Suppressor macrophage treated with lipopolysaccharide for 4 hours (primary cell): ENCODE measurements at places on chromosomes 2 and 18.

GRCh38 chr2:15042801-15043217 lies 410.3 kb downstream of the LRATD1 start:
- no peak for DNase-seq

DNA sequence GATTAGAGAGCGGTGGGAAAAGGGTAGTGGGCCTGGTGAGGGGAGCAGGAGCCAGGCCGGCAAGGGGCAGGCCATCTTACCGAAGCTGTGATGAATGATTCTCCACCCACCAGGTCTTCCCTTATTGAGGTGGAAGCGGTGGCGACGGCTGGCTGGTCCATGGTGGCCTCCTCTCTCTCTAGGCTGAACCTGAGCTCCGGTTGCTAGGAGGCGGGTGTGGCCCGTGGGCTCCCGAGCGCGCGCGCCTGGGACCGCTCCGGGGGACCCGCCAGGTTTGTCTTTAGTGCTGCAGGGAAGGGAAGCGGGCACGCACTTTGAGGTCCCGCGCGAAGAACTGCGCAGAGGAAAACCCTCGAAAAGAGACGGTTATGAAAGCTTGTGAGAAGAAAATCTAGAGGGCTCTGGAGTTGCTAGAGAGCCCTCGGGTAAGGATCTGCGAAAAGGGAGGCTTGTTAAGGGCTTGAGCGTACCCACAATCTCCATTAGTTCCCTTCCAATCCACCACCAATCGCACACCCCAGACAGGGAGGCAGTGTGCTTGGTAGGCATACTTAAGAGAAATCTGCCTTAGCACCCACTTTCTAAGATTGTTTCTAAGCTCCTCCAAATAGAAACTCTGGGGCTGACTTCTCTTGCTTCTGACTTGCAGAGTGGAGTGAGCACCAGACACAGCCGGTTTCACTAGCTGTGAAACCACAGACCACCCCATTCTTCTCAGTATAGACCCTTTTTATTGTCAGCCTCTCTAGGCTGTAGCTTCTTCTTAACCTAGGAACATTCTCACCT lies at the start of gene STPG4:
STPG4 (minus strand) TSS at position 218 of the 786 bp plus-strand sequence; CDS start at position 161, 57 bp downstream.
- no peak for DNase-seq

DNA sequence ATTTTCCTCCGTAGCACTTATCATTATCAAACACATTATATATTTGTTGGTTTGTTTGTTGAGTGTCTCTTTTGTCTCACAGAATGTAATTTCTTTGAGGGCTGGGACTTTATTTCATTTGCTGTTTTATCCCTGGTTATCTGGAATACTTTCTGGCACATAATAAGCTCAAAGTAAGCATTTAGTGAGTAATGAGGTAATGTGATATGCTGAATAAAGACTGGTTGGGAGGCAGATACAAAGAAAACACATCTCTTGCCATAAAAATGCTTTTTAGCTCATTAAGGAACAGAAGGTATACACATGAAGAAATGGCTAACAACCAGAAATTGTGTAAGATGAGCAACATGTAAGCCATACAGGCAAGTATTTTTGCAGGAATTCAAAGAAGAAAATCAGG lies 1411.8 kb downstream of the LRP1B start:
- no peak for DNase-seq

DNA sequence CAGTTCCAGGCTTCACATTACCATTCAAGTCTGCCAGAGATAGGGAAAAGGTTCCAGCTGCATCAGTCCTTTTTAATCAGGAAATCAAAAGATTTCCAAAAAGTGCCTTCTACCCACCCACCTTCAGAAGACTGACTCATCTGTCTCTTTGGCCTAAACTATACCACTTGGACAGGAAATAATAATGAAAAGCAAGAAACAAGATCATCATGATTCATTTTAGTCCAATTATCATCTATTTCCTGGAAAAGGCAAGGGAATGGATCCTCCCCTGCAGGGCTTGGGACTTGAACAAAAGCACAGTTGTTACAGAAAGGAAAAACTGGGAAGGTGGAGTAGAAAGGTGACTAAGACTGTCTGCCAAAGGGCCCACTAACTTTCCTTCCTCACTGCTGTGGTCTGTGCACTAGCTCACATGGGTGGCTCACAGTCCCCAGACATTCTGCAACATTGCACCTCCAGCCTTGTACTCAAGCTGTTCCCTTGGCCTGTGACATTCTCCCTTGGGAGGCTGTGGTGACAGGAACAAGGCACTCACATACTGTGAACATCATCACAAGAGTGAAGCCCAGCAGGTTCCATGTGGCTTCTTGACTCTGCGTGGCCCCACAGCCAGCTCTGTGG lies 75.3 kb downstream of the VSNL1 start:
- DNase-seq = peak; percentile 3

- DNase-seq = peak; percentile 1
These were observed 487 bp downstream of the STARD6 start for GRCh38 chr18:54357082-54357659.

GRCh38 chr18:255171-255570 lies 12.7 kb downstream of the THOC1 start:
- no peak for DNase-seq

DNA sequence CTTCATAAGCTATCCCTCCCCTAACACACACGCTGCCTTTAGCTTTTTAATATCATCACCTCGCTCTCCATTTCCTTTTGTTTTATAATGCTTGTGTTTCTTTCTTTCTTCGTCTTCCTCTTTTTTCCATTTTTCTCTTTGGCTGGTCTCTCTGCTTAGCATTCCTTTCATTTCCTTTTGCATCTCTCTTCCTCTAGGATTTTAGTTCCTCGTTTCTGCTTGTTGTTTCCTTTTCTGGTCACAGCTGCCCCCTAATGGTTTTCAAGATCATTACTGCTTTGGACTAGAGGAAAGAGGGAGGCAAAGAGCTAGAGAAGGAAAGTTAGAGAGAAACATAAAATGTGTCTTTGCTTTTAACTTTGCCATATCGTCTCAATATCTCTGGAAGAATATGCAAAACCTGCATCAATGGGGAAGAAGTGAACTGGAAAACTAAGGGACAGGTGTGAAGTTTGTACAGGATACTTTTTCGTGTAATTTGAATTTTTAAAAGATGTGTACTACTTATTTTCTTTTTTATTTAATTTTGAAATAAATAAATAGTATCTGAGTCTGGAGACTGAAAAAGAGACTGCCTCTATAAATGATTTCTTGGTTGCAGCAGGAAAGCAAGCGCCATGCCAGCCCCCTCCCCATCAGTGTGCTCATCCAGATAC lies 6.3 kb upstream of the NRP2 start:
- peak; percentile 66 for DNase-seq

GRCh38 chr2:210493528-210493927 lies 17.0 kb upstream of the LANCL1 start:
- DNase-seq = no peak

- DNase-seq = no peak
These were observed 76.8 kb downstream of the PLA2R1 start for GRCh38 chr2:159985656-159986055.
